ENCODE measurements at places on chromosomes 11 and 22. TPM values are rescaled to one million over a fixed set of nuclear protein-coding genes. Genes with fewer than 3 reads are reported as not detected.

DNA sequence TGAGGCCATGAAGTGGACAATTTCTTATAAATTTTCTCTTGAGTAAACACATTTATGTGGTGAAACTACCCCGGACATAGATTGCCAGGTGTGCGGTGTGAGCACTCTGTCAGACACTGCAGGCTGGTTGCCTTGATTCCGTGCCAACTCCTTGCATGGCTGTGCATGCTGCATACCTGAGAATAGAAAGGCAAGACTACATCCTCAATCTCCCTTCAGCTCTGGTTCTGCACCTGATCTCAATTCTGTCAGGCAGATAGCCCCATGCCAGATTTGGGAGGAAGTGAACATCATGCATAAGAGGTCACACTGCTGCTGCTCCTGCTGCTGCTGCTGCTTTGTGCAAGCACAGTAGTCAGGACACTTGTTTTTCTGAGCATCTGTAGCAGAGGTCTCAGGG, 42.5 kb upstream of the DEUP1 start:
- no peak for DNase-seq

DNA sequence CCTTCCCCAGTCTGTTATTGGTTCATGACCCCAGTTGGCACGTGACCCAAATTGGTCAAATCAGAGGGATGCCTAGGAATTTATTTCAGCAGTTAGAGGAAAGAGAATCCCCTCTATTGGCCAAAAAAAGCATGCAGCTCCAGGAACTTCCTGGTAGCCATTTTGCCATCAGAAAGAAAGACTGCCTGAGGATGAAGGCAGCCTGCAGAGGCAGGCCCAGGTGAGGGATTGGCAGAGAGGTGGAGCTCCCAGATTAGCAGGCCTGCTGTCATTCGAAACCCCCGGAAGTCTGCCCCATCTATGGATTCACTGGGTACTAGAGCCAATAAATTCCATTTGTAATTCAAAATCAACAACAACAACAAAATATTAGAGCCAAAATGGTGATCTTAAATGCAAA, 207.6 kb downstream of the CWF19L2 start:
- DNase-seq = no peak

DNA sequence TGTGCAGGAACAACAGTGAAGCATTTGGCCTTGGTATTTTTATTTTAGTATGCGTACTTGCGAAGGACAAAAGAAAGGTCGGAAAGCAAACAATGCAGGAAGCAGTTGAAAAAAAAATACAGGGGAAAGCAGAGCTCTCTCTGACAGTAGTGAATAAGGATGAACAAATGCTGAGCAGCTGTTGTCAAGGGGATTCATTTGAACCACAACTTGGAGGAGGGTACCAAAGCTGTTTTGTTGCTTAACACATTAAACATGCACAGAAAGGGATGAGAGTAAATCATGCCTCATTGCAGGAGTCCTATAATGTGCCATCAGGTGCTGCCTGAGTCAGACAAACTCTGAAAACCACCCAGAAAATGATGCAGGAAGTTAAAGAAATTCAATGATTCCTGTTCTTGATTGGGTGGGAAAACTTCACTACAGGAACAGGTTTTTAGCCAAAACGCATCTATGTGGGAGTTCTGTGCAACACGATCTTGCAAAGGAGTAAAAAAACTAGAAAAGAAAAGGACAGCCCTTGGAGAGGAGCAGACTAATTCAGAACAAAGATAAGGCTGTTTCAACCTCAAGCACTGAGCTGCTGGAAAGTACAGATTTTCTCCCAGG, 2113.5 kb downstream of the LRRC4C start:
- DNase-seq = no peak

DNA sequence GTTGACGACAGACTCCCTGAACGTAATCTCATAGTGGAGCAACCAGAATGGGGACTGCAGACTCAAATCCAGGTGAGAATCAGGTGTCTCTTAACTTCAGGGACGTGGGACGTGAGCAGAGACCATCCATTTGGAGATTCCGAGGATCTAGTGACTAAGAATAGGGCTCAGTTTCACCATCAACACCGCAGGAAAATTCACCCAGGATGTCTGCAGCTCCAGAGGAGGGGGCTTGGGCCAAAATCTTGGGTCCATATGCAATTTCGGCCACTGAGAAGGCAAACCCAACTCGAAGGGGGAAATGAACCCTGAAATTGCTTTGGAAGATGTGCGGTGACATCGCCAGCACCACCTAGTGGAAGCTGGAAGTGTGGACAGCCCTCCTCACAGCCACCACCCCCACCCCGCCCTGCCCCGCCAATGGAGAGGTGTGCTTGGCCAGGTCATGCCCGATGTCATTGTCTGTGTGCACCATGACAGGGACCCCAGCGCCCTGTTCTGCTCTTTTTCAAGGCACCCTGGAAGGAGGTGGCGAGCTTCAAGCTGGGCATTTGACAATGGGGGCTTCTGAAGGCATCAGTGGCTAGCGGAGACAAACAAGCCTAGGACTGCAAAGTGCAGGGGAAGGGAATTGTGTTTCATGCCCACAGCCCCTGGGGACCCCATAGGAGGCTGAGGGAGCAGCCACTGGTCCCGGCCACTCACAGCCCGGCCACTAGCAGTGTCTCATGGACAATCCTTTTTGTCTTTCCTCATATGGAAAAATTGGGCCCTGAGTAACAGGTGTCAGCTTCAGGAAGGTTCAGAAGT, 24.8 kb downstream of the APOL1 start:
- DNase-seq = peak; percentile 54

DNA sequence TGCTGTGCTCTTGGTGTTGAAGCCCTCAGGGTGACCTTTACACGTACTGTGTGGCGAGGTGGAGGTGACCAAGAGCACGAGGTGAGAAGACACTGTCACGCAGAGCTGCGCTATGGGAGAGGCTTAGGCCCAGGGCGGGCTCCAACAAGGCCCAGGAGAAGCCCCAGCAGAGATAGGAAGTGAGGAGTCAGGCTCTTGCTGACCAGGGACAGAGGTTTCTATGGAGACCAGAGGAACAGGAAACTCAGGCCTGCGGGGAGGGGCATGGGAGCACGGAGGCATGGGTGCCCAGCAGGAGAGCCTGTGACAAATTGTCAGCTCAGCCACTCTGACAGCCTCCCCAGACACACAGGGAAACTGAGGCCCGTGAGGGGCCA, 15.8 kb downstream of the DGKZ start:
- DNase-seq = peak; percentile 61

DNA sequence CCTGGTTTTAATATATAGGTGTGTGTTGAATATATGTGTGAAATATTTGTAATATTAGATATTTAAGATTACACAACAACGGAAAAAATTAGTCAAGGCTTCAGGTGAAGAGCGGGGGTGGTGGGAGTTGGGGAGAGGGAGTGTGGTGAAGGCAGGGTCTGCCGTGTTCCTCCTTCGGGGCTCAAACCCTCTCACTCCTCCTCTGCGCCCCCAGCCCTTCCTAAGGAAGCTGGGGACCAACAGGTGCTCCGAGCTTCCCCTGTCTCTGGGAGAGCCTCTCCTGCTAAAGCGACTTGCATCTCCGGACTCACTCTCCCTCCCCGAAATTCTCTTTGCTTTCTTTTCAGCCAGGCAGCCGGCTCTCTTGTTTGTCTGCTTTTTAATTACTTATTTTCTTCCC, 960 bp upstream of the CADM1 start:
- DNase-seq = no peak

GRCh38 chr11:19829109-19829837, 116.6 kb downstream of the NAV2 start:
- DNase-seq = peak; percentile 15

DNA sequence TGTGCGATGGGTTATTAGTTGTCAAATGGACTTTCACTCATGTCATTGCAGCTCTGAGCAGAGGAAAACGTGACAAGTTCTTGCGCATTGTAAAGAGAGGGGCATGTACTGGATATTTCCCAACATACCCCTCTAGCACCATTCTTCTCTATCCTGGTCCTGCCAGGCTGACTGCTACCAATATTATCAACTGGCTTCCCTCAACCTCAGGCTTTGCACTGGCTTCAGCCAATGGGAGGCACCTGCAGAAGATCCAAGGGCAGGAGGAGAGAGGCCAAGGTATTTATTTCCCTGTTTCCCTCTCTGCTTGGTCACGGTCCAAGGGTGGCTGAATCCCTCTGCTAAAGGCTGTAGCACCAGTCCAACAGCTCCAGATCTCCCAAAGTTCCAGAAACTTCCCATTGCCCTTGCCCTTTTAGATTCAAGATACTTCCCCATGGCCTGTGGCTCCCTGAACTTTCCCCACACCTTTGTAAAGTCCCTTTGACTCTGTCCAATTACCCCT, 175.6 kb upstream of the NECTIN1 start:
- DNase-seq = no peak

GRCh38 chr11:65578667-65579066, 2.8 kb downstream of the EHBP1L1 start:
- DNase-seq = no peak

DNA sequence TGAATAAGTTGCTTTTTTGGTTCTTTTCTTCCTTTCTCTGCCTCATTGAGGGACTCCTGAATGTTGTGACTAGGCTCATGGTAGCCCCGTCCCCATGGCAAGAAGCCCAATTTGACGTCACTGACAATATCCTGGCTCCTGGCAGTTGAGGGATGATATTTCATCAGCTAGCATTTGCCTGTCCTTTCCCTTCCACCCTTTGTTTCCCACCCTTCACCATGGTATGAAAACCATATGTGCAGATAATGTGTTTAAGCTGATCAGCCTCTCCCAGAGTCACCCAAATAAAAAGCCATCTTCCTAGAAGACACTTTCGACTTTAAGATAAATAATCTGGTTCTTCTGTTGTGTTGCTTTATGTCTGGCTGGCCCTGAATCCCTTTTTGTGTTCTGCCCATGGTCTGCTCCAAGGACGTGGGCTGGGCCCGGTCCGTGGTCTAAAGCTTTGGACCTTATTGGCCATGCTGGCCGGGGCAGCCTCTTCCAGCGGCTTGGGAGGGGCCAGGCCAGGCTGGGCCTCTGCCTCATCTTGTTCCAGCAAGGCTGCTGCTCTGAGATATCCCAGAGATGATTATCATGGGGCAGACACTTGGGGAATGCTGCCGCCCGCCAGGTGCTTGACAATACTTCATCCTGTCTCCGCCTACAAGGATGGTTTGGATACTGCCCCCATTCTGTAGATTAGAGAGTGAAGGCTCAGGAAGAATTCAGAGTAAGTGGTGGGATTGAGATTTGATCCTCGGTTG, 5.1 kb downstream of the TSPAN18 start:
- DNase-seq = peak; percentile 65

DNA sequence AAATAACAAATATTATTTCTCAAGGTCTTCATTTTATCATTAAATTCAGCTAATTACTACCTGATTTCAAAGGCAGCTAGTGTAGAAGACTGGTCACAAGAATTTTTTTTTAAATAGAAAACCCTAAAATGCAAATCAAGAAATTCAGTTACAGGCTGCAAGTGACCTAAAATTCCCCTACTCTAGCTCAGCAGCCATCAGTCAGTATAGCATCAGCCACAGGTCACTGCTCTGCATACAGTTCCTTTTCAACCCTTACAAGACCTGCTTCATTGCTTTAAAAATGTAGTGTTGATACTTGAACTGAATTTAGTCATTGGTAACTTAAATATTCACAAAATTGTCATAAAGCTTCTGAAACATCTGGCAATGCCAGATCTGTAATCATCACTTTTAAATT, 9.5 kb upstream of the B3GNT6 start:
- no peak for DNase-seq

- DNase-seq = no peak
Measured at GRCh38 chr11:29023761-29024160, 915.6 kb downstream of the METTL15 start.

DNA sequence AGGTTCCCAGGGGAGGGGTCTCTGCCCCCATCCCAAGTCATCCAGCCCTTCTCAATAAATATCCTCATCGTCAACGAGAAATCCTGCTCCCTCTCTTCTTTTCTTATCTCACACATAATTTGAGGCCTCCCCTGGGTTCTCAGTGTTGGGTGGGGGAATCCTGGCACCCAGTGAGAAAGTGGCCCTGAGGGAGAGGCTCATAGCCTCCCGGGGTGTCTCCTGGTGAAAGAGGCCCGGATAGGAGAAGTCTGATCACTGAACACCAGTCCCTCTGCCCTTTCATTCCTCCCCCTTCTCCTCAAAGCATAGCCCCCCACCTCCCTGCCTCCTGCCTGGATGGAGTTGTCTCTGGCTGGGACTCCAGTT, 35.3 kb downstream of the IGLL5 start:
- DNase-seq = no peak

DNA sequence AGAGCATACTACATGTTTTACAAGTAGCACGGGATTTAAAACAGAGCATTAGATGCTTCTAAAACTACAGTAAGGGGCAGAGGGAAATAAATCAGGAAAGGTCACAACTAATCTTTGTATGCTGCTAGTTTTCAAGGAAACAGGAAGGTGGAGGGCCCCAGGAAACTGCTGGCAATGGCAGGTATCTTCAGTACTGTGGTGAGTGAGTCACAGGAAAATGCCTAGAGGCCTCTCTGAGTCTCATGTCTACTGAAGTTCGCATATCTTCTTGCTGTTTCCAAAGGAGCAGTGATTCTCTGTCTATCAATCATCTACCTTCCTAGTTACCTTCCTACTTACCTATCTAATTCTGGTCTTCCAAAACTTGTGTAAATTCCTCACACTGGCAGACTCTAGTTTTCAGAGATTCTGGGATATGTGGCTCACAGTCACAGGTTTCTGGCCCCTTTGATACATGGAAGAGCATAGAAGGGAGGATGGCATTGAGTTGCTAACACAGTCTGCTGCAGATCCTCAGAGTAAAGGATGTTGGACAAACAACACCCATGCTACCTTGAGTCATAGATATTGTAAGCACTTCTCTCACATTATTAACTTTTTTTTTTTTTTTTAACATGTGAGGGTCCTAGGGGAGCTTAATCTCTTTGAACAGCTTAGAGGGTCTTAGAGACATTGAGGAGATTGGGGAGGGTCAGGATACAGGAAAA, 58.8 kb upstream of the SYN3 start:
- no peak for DNase-seq

The SPON1 gene
- total RNA-seq = 91.1 TPM

The H19 gene
- 49.1 TPM for total RNA-seq

The RANGAP1 gene
- 49.3 TPM for total RNA-seq

The SIAE gene
- 26.3 TPM for total RNA-seq

The CAPN5 gene
- 16.1 TPM for total RNA-seq

Measured in lung (tissue), 17 donors.